Stimulated activated CD8-positive, alpha-beta memory T cell treated with anti-CD3 and anti-CD28 coated beads, Interleukin-7, amount 100 ng/mL, for 48 hours (primary cell): ENCODE measurements at places on chromosomes 5 and 9.

DNA sequence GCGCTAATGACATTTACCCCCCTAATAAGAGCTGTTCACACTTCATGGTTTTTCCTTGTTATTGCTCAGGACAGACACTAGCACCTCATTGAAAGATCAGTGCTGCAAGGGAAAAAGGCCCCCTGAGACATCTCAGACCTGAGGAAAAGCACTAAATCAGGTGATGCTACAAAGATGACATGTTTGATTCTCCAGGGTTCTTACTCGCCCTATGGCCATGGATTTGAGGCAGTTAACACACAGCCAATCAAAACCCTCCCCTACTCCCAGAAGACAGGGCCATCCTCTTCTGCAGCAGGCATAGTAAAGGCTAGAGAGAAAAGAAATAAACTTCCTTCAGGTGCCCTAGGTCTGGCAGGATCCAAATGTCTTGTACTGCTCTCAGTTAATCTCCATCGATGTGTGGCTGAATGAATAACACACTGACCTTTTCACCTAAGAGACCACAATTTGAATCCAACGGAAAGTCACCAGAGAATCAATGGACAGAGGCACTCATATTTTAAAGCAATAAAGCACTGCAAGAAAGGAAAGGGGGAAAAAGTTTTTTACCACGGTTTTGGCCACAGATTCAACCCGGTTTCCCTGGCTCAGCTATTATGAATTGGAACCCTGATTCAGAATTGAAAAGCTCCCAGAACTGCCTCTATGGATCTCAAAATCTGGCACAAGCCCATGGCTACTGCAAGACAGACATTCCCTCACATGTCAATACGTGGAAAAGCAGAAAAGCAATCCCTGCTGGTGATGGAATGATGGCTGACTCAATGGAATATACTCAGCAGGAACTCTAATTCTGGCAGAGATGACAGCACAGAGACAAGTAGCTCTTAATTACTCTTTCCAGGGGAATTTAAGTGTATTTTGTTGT lies 329.5 kb downstream of the BNC2 start:
- DNase-seq: no peak

GRCh38 chr9:136673975-136674785 lies 11.5 kb downstream of the EGFL7 start:
- DNase-seq: no peak

DNA sequence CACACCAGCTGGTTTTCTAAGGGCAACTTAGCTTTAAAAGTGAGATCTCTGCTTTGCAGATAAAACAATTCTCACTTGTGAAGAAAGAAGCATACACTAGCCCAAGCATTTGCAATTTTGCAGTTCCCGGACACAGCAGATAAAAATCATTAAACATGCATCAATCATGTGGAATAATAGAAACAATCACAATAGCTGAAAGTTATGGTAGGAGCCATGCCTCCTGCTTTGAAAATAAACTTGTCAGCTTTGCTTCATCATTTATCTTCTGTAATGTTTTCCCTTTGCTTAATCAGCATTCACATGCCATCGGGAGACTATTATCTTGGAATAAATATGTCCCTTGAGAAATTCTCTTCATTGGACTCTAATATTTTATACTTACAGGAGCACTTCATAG lies 60.3 kb upstream of the DAB2 start:
- DNase-seq: no peak

- no peak for DNase-seq
Observed at GRCh38 chr5:73441378-73441777, 7.2 kb downstream of the FOXD1 start.

DNA sequence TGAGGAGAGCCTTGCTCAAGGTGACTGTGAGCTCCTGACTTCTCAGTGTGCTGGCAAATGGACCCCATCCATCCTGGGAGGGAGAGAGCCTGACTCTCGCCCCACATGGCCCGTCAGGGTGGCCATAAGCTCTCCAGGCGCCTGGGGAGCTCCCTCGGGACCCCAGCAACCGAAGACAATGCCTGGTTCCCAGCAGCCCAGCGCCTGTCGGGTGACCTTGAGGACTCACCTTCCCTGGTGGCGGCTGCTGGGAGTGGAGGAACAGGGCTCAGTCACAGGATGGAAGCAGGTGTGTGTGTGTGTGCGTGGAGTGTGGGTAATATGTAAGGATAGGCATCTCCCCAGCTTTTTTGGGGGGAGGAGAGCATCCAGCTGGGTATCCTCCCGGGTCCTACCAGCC lies 190.3 kb downstream of the MELK start:
- no peak for DNase-seq

DNA sequence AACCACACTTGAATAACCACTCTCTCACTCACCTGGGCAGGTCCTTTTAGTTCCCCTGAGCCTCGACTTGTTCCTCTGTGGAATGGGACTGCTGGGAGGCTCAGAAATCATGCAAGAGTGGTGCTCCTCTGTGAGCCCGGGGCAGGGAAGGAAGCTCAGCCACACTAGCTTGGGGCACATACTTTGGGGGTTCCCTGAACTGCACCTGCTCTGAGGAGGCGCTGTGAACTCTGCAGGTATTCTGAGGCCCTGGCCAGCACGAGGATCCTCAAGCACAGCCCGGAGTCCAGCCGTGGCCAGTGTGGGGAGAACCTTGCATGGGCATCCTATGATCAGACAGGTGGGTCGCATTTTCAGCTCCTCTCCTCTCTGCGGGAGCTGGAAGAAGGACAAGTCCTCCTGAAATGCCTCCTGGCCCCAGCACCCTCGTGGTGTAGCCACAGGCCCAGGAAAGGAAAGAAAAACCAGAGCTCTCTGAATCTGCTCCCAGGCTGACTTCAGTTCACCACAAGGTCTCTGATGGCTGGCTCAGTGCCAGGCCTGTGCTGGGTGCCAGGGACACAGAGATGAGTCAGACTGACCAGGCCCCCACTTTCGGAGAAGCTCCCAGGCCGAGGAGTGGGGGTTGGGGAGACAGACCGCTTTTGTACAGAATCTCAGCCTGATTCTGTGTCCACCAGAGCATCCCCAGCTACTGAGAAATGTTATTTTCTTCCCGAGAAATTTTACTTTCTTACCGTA lies 11.9 kb downstream of the GLIPR2 start:
- peak; percentile 81 for DNase-seq
